Calu3 (cell line): ENCODE measurements at places on chromosomes 1 and 21. TPM values are rescaled to one million over a fixed set of nuclear protein-coding genes. Genes with fewer than 3 reads are reported as not detected.

DNA sequence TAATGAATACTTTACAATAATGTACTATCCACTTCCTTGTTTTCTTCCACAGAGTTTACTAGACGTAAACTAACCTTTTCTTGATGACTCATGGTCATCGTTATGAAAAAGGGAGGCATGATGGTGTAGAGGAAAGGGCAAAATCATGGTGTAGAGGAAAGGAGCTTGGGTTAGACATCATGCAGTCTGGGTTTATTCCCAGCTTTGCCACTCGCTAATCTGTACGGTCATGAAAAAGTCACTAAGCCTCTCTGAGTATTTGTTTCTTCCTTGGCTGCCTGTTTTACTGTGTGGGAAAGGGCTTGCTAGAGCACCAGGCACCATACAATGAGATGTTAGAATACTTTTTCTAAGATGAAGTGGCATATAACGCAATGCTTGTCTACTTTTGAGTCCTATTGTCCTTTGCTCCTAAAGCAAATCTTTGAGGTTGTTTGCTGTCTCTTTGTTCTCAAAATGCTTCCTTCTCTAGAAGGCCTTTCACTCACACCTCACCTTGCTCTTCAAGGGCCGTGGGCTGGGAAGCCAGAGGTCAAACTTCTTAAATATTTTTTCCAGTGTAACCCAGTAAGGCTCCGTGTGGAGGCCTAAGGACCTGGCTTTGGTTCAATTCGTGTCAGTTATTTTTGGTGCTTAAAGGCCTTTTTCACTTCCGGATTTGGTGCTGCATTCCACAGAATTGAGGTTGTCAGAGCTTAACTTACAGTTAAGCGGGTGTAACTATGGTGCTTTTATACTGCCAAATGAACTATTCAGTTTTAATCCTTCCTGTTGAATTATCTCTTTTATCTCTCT, 9.9 kb upstream of the ETV3 start:
- H3K27me3 ChIP-seq = no peaks in the 10 kb centered on the region
- H3K4me1 ChIP-seq = peaks cover 38% of the 10 kb centered on the region
- H3K4me3 ChIP-seq = peak overlapping the region; percentile 5
- H3K27ac ChIP-seq = peak overlapping the region; percentile 75
- H3K36me3 ChIP-seq = no peaks in the 10 kb centered on the region
- no peak for DNase-seq

GRCh38 chr1:110133436-110133835, 16.9 kb upstream of the SLC6A17 start:
- peaks cover 23% of the 10 kb centered on the region for H3K4me1 ChIP-seq
- H3K36me3 ChIP-seq = no peaks in the 10 kb centered on the region
- H3K4me3 ChIP-seq = no peak overlapping the region
- peaks cover 3% of the 10 kb centered on the region for H3K27me3 ChIP-seq
- no peak overlapping the region for H3K27ac ChIP-seq

DNA sequence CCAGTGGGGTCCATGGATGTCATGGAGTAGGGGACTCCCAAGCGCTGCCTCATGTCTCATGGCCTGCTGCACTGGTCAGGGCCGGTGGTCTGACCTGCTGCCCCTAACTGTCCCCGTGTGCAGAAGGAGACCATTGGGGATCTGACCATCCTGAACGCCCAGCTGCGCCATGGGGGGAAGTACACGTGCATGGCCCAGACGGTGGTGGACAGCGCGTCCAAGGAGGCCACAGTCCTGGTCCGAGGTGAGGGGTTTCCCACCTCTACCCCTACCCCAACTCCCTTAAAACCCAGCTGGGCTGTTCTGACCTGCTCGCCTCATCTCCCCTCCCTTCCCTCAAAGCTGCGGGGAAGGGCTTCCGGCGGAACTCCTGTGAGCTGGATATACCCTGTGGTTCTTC, 18.6 kb downstream of the TMEM81 start:
- H3K27ac ChIP-seq = no peak overlapping the region
- no peak for DNase-seq
- H3K36me3 ChIP-seq = no peaks in the 10 kb centered on the region

DNA sequence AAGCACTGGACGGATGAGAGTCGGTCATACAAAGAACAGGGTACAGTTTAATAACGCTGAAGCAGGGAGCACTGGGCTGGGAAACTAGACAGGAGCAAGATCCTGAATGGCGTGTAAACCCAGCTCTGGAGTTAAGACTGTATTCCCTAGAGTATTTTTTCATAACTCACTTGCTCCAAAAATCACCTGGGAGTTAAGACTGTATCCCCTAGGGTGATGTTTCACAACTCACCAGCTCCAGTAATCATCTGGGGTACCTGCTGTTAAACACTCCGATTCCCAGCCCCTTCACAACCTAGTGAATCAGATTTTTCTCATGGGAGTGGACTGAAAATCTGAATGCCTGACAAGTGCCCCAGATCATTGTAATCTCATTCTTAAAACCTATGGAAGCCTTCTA, 123.2 kb downstream of the MAB21L3 start:
- no peaks in the 10 kb centered on the region for H3K27me3 ChIP-seq
- no peaks in the 10 kb centered on the region for H3K36me3 ChIP-seq
- no peaks in the 10 kb centered on the region for H3K4me1 ChIP-seq
- no peak overlapping the region for H3K4me3 ChIP-seq

DNA sequence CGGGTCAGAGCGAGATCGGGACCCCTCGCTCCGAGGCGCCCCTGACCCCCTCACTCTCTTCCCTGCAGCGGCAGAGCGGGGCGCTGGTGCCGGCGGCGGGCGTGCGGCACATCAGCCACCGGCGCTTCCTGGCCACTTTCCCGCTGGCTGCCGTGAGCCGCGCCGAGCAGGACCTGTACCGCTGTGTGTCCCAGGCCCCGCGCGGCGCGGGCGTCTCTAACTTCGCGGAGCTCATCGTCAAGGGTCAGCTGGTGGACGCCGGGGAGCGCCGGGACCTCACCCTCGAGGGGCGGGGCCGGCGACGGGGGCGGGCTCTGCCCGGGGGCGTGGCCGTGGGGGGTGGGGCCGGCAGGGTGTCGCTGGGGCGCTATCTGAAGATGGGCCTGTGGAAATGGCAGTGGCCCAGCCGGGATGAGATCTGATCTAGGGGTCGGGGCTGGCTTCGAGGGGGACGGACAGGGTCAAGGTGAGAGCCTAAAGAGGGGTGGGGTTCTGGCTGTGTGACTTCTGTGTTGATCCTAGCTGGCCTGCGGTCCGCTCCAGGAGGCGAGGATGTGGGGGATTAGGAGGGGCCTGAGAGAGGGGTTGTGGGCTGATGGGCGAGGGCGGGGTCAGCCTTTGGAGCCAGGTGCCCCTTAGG, 23.6 kb downstream of the PTPRU start:
- no peak overlapping the region for H3K27ac ChIP-seq
- H3K4me3 ChIP-seq = no peak overlapping the region
- H3K27me3 ChIP-seq = no peaks in the 10 kb centered on the region
- DNase-seq = no peak

DNA sequence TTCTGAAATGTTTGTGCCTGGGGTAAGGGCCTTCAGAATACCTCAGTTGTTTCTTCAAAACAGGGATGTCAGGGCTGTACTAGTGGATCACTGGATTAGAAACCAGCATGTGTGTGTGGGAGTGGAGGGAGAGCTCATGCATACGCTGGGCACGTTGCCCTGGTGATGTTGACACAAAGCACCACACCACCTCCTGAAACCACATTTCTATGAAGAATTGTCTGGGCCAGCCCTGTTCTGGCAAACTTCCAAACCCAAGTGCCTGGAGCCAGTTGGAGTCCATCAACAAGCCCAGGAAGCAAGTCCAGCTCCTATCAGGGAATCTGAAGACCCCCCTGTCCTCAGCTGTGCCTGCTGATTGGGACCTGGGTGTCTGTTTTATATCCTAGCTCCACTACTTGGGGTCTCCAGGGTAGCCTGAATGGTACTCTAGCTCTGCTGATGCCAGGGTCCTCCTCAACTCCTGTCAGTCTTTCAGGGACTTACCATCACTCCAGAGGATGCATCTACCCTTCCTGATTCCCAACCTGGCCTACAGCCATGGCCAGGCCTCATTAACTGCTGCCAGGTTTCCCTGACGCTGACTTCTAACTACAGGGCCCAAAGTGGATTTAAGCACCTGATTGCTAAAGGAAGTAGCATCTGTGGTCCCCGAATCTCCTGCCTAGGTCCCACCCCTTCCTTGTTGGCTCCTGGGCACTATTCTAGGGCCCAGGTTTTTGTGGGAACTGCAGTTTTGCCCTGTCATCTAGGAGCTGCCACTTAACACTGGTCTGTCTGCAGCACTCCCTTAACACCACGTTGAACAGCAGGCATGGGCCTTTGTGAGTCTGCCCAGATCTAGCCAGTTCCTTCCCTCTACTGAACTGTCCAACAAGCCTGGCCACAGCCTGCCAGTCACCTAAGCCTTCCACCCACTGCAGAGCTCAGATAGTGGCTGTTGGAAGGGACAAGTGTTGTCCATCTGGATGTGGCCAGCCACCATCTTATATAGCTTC, 45.5 kb downstream of the LPAR3 start:
- H3K36me3 ChIP-seq = peaks cover 9% of the 10 kb centered on the region
- DNase-seq = peak; percentile 91
- H3K27ac ChIP-seq = peak overlapping the region; percentile 85
- H3K4me1 ChIP-seq = peaks cover 38% of the 10 kb centered on the region

GRCh38 chr1:22799971-22800370, 89.3 kb downstream of the EPHB2 start:
- no peak overlapping the region for H3K4me3 ChIP-seq
- H3K27ac ChIP-seq = no peak overlapping the region
- no peaks in the 10 kb centered on the region for H3K36me3 ChIP-seq
- no peak for DNase-seq
- H3K27me3 ChIP-seq = no peaks in the 10 kb centered on the region
- H3K4me1 ChIP-seq = peaks cover 1% of the 10 kb centered on the region

The FCRL5 gene
- total RNA-seq = not detected in 2 replicates

The SV2A gene
- total RNA-seq = 0.12 and 0.32 TPM in 2 replicates
